MCF 10A (cell line): ENCODE measurements at places on chromosomes 12 and 14. TPM values are rescaled to one million over a fixed set of nuclear protein-coding genes. Genes with fewer than 3 reads are reported as not detected.

- no peak for DNase-seq
Observed at GRCh38 chr14:80658155-80658554, 283.4 kb downstream of the CEP128 start.

DNA sequence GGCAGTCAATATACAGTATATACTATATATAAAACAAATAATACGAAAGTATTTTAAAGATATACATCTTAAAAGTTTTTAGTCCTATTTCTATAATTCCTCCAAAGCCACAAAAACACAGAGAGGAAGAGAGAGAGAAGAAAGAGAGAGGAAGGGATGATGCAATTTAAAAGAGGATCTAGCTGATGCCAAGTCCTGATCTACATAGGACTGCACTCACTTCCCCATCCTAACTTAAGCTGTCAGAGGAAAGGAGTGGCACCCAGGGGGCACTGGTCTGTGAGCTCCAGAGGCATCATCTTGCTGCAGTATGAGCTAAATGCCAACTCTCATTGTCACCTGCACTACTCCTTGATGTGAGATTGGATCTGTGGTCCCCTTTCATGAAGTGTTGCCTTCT is 95.8 kb downstream of the C12orf42 start:
- no peak for DNase-seq

GRCh38 chr12:53870117-53870516 is 68.5 kb upstream of the HOXC13 start:
- DNase-seq, result no peak

DNA sequence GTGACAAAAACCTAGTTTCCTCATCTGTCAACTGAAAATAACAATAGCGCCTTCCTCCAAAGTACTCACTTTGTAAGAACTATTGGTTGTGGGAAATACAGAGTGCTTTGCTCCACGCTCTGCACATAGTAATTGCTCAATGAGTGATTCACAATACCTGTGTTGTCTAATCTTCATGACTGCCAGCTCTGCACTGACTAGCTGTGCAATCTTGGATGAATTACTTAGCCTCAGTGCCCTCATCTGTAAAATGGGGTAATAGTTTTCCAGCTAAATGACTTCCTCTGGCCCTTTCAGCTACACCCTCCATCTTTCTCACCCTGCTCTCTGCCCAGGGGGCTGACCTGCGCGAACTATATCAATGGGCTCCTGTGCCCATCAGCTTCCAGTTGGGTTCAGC is 42.8 kb downstream of the RNFT2 start:
- no peak for DNase-seq

GRCh38 chr14:45686771-45687170 is 433.8 kb upstream of the MIS18BP1 start:
- no peak for DNase-seq

DNA sequence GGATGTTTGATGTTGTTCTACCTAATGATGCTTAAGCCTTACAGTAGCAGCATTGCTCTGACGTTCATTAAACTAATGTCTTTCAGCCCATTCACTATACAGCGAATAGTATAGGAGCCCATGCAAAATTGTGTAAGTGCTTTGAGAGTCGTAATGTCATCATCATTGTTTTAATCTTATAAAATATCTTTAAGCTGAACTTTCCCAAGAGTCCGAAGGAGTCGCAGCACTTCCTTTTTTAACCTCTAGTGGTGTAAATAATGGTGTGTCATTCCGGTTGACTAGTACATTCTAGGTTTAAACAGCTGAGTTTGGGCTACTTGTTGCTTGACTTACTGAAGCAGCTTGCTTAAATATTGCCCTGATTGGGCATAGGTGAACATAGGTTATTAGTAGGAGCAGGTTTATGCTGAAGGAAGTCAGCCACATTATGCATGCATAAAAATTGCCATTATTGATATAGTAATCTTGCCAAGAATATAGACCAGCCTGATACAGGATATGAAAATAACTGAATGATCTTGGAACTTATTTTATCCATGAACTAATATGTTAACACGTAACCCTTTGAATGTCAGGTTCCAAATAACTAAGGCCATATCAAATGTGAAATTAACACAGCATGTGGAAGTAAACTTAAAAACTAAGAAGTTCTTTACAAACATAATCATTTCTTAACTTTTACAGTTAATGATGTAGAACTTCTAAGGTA is 2.6 kb downstream of the WNK1 start:
- DNase-seq, result peak; percentile 78

Gene ABCC9
- 0.12 TPM in 2 replicates for total RNA-seq
